ENCODE measurements at places on chromosomes 2 and 18.

GRCh38 chr2:215900843-215901242, 112.5 kb downstream of the MREG start:
- no peak for DNase-seq

GRCh38 chr2:229539628-229540027, 174.7 kb downstream of the DNER start:
- no peak for DNase-seq

DNA sequence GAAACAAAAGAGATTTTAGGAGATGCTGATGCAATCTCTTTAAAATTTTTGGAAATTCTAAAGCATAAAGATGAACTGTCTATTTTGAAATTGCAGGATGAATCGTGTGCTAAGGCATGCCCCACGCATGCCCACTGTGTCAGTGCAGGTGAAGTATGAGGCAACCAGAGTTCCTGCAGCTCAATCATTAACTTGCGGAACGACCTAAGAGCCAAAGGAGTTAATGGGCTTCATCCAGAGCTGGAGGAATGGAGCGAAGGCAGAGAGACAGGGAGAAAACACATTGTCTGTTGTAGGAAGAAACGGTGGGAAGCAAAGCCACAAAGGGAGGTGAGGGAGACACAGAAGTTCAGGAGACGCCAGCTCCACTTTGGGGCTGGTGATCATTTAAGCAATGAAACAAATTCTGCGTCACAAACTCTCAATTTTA, 265.2 kb downstream of the CCDC85A start:
- no peak for DNase-seq

GRCh38 chr2:238166391-238167343, 7.9 kb downstream of the ERFE start:
- no peak for DNase-seq

DNA sequence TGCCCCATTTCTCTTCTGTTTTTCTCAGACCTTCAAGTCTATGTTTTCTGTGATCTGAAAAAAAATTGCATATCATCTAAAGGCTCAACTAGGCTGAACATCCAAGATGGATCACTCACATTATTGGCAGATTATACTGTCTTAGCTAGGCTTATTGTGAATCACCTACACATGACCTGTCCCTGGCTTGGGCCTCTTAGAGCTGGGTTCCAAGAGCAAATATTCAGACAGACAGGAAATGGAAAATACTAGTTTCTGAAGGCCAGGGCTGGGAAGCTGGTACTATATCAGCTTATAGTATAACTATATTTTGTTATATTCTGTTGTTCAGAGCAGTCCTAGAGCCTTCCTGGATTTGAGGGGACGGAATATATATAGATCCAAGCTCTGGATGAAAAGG, 90.3 kb downstream of the PIK3C3 start:
- no peak for DNase-seq

All from hindlimb muscle (tissue), 1 donor.